ENCODE measurements at places on chromosomes 13 and 19.
A peak's percentile ranks its signal among the peaks of the same experiment; 100 is the strongest.

- peak; percentile 4 for DNase-seq
These were observed 22.4 kb upstream of the ARHGEF18 start for GRCh38 chr19:7326105-7326877.

GRCh38 chr19:15195371-15196334 lies 5.1 kb downstream of the NOTCH3 start:
- peak; percentile 16 for DNase-seq

- DNase-seq, result no peak
These were observed 51.5 kb upstream of the MRI1 start for GRCh38 chr19:13712767-13713201.

DNA sequence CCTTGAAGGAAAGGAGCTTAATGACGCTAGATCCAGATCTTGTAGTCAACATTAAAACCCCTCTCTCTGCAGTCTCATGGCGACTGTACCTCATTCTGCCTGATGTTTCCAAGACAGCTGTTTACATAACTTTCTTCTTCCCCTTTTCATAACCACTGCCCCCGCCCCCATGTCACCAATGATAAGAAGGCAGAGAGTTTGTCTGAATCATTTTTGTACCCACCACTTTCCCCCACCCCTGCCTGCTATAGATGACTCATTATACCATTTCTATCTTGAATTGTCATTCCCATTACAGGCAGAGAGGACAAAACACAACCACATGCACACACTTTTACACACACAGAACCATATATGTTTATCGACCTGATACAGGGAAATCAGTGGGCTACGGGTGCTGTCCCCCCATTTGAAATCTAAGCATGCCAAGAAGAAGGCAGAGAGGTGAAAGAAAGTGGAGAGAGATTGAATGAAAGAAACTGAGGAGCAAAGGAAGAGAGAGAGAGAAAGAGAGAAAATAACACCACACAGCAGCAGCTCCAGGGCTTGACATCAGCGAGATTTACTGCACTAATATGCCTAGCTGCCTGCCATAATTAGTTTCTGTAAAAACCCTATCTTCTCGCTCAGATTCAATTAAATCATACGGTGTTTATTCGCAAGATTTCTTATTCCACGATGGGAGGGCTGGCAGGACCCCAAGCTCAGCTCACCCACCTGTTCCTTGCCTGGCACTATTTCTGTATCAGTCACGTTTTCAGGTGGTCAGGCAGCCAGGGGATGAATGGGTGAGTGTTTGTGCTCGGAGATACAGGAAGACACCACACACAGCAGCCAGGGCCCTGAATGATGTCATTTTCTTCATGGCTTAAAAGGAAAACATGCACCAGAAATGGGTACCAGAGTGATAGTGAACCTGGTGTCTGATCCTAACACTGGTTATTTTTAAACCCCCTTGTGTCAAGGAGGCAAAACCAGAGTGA lies 114.3 kb upstream of the SERP2 start:
- DNase-seq, result peak; percentile 92

GRCh38 chr19:46856062-46857022 lies 4.5 kb upstream of the ARHGAP35 start:
- DNase-seq, result peak; percentile 97

Data from Kasumi-1 (cell line).